ENCODE measurements at places on chromosomes 13 and 19.

GRCh38 chr19:4702764-4703163 lies 20.9 kb downstream of the DPP9 start:
- DNase-seq, result no peak

GRCh38 chr13:113548778-113549621 lies 35.6 kb upstream of the TFDP1 start:
- DNase-seq, result no peak

DNA sequence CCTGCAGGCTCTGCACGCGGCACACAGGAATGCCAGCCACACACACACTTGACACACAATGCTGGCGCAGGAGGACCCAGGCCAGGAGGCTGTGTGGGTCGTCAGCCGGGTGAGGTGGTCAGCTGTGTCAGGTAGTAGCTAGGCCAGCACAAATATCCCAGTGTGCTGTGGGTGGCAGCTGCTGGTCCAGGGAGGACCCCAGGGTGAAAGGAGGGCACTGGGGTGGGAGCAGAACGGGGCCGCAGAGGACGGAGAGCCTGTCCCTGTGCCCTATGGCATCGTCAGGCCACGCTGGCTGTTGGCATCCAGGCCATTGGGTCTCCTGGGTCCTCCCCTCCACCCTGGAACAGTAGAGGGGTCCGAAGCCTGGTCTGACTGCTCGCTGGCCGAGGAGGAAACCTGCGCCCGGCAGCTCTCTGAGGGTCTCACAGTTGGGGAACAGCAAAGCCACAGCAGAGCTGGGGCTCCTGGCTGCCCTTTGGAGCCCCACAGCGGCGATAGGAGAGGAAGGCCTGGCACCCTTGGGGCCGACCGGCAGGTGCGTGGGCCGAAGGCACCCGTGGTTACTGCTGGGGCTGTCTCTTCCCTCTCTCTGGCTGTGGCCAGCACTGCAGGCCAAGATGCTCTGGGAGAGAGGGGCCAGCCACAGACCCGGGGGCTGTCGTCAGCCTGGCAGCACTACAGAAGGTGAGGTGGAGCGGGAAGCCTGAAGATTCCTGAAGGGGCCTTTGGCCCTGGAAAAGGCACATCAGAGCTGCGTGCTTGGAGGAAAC lies 27.3 kb downstream of the C13orf46 start:
- no peak for DNase-seq

DNA sequence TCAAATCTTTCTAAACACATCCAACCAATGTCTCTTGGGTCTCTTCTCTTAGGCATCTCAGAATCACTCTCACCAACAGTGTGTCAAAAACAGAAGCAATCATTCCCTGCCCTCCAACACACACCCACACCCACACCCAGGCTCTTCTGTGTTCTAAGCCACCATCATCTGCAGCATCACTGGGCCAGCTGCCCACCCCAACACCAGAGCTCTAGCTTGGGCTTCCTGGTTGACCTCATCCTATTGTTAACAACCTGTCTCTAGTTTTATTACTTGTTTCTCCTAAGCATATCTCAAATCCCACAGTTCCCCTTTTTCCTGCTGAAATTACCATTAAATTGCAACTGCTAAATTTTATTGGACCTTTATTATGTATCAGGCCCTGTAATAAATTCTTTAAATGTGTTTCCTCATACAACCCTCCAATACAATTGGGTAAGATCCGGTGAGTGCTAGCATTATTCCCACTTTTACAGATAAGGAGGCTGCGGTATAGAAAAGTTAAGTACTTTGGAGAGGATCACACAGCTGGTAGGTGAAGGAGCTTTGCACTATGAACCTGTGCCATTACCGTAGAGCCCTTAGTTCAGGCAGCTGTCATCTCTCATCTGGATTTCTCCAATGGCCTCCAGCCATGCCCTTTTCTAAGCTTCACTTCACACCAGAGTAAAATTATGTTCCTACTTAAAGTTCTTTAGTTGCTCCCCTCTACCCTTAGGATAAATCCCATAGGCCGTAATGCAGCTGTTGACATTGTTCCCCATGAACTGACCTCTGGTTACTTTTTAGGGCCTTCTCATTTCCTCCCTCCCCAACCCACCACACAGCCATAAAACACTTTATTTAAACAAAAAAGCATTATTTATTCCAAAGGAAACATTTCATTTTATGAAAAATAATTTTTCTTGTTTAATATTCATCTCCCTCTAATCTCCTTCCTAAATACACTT lies 227.7 kb downstream of the B3GLCT start:
- DNase-seq, result no peak

GRCh38 chr13:74243637-74244526 lies 109.7 kb upstream of the KLF12 start:
- no peak for DNase-seq

- DNase-seq, result no peak
Observed at GRCh38 chr13:107669391-107669993, 545.8 kb downstream of the LIG4 start.

- no peak for DNase-seq
Observed at GRCh38 chr13:91579320-91579719, 180.9 kb downstream of the GPC5 start.

DNA sequence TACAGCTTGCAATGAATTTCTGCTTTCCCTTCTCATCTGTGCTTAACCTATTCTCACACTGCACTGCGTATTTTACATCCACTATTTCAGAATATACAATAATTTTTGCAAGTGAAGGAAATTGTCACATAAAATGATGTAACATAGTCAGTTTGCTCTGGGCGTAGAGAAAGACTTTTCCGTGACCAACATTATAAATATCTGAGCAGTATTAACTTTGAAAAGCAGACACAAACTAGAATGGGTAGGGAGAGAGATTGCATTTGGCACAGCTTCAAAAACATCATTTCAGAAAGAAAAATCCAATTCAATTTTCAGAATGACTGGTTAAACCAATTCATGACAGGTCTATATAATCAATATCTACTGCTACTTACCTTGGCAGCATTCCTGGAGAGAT lies 352.5 kb upstream of the MIR17HG start:
- DNase-seq, result no peak

DNA sequence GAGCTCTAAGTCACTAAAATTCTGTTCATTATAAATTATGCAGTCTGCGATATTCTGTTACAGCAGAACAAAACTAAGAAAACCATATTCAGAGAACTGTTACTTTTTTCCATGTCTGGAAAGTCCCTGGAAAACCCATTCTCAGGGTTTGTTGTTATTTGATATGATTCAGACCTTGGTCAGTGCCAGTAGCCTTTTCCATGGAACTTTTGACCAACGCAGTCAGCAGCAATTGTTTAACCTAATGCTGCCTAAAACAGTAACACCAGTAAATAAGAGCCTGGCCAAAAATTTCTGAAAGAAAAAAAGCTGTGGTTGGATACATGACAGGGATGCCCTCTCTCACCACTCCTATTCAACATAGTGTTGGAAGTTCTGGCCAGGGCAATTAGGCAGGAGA lies 402.7 kb downstream of the TBC1D4 start:
- no peak for DNase-seq

DNA sequence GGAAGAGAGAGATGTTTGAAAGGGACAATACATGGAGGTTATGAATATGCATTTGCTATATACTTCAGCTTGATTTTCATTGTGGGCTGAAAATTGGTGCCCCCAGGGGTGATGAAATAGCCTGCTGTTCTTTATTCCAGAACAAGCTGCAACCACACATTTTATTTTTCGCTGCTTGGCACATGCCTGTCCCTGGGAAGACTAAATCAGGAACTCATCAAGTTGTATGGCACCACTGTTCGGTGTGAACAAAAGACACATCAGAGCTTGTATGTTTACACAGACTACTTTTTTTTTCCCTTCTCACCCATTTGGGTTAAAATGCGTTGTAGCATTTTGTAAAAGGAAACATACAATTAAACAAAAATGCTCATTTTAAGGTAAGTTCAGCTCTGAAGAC lies 230.7 kb downstream of the NALCN start:
- DNase-seq, result no peak

DNA sequence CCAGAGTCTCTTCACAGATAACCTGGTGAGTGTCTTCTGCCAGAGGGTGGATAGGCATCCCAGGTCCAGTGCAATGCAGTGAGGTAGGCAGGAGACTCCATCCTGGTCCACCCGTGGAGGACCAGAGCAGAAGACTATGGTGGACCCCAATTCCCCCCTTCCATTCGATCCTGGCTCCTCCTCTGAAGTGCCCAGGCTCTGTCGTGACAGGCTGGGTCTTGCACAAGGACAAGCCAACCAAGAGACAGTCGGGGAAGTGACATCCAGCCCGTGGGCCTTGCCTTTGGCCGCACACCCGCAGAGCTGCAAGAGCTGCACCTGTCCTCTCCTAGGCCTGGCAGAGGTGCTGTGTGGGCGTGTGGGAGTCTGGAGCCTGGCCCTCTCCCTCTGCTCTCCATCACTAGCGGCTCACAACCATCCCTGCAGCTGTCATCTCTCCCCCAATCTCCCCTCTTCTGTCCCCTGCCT lies 3.1 kb downstream of the ZNF784 start:
- no peak for DNase-seq

GRCh38 chr13:111152844-111153243 lies 37.7 kb downstream of the ARHGEF7 start:
- DNase-seq, result no peak

DNA sequence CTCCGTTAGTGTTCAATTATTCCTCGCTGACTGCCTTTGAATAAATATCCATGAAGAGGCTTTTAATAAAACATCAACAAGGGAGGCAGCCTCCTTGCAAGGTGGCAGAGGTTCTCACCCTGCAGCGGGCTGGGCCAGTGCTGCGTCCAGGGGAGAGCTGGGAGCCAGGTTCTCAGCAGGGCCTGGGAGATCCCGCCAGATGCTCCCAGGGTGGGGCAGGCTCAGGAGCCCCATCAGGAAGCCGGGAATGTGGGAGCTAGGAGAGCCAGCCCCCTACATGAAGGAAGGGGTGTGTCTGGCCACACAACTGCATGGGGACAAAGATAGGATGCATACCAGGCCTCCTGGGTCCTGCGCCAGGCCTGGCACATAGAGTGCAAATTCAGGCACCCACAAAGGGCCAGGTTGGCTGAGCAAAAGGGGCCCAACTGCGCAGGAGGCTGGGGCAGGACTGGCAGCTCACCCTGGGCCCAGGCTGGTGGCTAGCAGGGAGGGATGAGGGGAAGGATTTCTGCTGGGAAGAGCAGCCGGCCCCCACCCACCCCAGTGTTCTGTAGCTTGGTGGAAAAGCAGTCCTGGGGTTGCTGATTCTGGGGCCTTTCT lies 22.8 kb downstream of the VSTM2B start:
- DNase-seq, result no peak

DNA sequence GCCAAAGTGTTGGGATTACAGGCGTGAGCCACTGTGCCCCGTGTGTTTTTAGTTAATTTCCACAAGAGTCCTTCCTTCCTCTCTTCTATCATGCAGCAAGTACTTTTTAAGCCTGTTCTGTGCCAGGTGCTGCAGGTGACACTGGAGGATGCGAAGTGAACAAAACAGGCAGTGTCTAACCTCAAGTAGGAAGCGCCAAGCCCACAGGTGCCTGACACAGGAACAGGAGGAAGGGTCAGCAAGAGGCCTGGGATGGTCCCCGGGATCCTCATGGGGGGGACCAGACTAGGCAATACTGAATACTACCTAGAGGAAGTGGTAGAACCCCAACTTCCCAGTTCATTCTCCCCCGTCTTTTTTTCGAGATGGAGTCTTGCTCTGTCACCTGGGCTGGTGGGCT lies 1.8 kb upstream of the CALR start:
- no peak for DNase-seq

DNA sequence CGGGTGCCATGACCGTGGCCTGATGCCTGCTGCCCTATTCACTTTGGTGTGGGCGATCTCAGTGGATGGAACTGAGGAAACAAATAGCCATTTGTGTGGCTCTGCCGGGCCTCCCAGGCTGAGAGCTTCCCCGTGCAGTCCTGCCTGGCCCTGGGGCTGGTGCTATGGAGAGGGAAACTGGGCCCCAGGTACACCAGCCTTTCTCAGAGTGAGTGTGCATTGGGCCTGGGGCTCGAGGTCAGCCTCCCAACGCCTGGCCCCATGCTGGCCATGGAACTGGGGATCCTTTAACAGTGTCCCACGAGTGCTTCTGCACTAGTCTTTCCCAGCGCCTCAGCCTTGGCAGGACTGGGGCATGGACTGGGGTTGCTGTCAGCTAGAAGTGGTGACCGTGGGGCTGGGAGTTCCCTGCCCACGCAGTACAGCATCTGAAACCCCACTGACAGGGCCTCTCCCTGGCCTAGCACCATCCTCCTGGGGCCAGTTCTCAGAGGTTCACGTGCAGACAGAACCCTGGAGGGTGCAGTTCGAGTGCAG lies 10.5 kb downstream of the PLEKHF1 start:
- DNase-seq, result no peak

- no peak for DNase-seq
Observed at GRCh38 chr19:485077-485476, 11.2 kb upstream of the MADCAM1 start.

DNA sequence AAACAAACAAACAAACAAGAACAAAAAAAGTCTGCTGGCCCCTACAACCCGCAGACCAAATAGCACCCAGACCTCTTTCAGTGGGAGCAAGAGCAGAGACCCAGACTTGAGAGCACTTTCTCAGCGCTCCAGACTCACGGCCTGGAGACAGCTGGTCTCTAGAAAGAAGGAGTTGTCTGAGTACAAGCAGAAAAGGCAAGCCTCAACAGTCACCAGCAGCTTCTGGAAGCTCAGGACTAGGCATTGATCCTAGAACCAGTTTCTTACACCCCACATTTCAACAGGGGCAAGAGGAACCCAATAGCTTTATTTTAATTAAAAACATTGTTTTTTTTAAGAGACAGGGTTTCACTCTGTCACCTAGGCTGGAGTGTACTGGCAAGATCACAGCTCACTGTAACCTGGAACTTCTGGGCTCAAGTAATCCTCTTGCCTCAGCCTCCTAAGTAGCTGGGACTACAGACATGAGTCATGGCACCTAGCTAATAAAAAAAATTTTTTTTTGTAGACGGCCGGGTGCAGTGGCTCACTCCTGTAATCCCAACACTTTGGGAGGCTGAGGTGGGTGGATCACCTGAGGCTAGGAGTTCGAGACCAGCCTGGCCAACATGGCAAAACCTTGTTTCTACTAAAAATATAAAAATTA lies 30.4 kb downstream of the RASL11A start:
- no peak for DNase-seq

DNA sequence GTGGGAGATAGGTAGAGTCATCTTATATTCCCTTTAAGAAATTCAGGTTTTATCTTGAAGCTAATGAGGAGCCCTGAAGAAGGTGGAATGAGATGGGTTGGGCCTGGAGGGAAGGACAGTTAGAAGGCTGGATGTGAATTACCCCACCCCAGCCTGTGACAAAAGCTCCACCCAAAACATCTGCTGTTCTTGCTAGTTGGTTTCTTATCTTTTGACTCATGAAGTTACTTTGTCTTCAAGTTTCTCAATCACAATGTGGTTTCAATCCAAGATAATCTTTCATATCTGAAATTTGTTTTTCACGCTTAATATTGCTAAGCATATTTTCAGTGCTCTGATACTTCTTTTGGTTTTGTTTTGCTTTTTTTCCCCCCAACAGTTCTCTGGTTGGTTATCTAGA lies 38.3 kb upstream of the HMGB1 start:
- no peak for DNase-seq

GRCh38 chr13:30576528-30576927 lies 41.2 kb upstream of the USPL1 start:
- peak; percentile 40 for DNase-seq

GRCh38 chr13:74316547-74316946 lies 182.3 kb upstream of the KLF12 start:
- no peak for DNase-seq
